ENCODE measurements at places on chromosomes 4 and X.

DNA sequence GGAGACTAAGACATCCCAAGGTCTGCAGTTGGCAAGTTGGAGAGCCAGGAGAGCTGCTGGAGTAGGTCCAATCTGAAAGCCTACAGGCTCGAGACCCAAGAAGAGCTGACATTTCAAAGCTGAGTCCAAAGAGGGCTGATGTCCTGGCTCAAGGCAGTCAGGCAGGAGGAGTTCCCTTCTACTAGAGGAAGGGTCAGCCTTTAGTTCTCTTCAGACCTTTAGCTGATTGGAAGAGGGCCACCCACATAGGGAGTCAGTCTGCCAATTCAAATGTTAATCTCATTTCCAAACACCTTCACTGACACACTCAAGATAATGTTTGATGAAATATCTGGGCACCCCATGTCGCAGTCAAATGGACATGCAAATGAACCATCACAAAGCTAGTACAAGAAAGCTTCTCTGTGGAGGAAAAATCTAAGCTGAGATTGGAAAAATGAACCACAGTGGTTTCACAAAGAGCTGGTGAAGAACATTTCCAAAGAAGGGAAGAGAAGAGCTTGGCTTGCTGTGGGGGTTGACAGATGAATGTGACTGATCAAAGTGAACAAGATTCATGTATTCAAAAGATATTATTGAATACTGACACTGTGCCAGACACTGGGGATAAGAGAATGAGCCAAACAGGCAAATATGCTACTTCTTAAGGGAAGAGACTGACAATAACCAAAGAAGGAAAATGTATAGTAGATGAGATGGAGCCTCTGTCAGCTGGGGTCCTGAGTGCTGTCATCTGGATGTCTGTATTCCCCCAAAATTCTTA is 61.2 kb downstream of the STK32B start:
- no peak for DNase-seq

GRCh38 chr4:97577004-97577403 is 566.3 kb downstream of the STPG2 start:
- DNase-seq = no peak

GRCh38 chr4:8840006-8840793 is 31.4 kb downstream of the HMX1 start:
- DNase-seq = no peak

- no peak for DNase-seq
These were observed 26.3 kb downstream of the FGFBP1 start for GRCh38 chr4:15912236-15912635.

- DNase-seq = no peak
These were observed 56.9 kb downstream of the GABRB1 start for GRCh38 chr4:47088298-47088697.

- DNase-seq = no peak
These were observed 47.2 kb downstream of the GBA3 start for GRCh38 chr4:22739968-22740367.

DNA sequence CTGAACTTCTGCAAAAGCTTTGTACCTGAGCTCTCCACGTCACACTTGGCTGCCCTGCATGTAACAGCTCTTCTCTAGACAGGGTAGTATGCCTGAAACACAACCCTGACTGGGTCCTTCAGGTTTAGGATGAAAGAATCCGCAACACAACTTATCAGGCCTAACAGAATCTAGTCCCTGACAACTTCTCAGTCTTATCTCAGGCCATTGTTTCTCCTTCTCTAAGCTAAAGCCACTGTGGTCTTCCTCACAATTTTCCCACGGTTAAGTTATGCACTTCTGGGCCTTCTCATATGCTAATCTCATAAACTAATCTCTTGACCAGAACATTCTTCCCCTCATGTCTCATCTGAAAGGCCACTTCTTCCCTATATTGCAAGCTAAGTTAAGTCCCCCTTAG is 10.8 kb upstream of the TMPRSS11B start:
- no peak for DNase-seq

DNA sequence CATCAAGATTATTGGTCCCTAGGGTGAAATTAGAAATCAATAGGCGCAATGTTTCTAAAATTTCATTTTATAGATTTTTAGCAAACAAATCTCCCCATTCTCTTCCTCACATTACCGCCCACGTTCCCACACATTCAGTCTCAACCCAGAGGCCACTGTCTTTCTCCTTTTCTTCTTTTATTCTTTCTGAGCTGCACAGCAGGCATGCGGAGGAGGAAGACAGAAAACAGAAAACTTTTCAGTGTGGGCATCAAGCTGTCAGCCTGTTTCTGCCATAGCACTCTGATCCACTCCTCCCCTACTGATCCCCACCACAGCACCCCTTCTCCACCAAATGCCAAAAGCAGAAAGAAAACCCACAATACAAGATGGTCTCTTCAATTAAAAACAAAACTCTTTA is 94.8 kb upstream of the ADAMTS3 start:
- no peak for DNase-seq

- peak; percentile 64 for DNase-seq
These were observed 32.4 kb downstream of the CASP3 start for GRCh38 chr4:184616633-184617551.

DNA sequence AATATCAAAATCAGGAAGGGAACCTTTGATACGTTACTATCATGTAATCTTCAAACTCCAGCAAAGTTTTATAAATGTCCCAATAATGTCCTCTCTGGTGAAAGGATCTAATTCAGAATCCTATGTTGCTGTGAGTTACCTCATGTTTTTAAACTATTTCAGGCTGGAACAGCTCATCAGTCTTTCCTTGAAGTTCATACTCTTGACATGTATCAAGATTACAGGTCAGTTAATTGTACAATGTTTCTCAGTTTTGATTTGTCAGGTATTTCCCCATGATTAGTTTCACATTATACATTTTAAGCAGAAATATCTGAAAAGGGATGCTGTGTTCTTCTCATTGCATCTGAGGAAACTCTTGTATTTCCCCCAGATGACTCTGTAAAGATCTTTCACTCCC is 136.5 kb upstream of the HS3ST1 start:
- peak; percentile 37 for DNase-seq

DNA sequence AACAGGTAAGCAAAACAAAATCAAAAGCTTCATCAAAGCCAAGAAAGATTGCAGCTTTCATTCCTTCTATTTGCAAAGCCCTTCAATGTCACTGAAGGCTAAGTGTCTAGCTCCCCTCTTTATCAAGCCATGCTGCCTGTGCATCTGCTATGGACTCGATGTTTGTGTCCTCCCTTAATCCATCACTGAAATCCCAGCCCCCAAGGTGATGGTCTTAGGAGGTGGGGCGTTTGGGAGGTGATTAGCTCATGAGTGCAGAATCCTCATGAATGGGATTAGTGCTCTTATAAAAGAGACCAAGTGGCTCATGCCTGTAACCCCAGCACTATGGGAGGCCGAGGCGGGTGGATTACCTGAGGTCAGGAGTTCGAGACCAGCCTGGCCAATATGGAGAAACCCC is 6.9 kb upstream of the TRIM2 start:
- no peak for DNase-seq

DNA sequence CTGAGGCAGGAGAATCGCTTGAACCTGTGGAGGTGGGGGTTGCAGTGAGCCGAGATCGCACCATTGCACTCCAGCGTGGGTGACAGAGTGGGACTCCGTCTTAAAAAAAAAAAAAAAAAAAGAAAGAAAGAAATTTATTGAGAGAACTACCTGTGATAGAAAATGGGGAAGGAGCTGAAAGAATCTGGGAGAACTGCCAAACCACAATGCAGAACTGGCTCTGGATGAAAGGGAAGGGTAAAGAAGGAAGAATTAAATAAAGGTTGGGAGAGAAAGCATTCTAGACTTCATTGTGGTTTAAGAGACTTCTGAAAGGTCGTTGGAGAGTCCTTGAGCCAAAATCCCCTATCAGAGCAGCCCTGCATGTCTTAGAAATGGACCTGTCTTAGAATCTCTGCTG is 567.9 kb upstream of the HTR2C start:
- no peak for DNase-seq

GRCh38 chr4:20883231-20883630 is 183.0 kb downstream of the PACRGL start:
- DNase-seq = no peak

GRCh38 chr4:86870442-86871069 is 21.4 kb upstream of the SLC10A6 start:
- no peak for DNase-seq

GRCh38 chrX:12804655-12805054 is 13.4 kb downstream of the PRPS2 start:
- no peak for DNase-seq

DNA sequence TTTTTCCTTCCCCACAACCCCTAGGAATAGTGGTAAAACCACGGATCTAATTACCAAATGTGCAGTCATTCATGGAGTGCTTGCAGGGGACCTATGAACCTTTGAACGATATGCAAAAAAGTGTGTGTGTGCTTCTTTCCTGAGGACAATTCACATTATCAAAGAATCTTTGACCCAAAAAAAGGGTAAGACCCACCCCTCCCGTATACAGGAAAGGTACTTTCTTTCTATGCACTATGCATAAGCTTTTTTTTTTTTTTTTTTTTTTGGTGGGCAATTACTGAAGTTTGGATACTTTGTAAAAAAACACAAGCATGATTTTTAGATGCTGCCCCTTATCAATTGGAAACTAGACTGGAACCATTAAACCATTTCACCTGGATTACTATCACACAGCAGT is 31.4 kb downstream of the SPRY1 start:
- DNase-seq = no peak

DNA sequence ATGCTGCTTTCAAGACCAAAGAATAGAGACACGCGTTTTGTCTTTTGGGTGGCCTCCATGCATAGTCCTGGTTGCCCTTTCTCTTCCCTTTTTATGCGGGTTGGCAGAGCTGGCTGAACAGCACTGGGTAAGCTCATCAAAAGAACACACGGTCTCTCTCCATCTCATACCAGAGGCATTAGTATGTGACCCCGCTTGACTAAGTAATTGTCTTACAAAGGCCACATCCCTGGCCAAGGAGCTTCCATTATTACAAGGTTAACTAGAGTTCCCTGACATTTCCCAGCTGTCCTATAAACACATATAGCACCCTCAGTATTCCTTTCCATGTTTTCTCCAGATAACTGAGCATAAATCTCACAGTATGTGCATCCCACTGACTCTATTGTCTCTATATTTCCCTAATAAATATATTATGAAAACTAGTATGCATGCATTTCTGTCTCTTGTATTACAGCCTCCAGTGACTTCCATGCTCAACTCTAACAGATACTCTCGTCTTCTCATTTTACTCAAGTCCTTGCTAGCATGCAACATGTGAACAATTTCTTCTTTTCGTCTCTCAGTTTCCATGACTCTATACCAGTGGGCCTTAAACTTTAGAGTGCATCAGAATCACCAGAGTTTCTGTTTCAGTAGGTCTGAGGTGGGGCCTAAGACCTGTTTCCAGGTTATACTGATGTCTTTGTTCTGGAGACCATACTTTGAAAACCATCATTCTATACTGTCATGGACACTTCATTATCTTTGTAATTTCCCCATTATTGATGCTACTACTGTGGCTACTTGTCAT is 247.7 kb upstream of the ARSJ start:
- no peak for DNase-seq

DNA sequence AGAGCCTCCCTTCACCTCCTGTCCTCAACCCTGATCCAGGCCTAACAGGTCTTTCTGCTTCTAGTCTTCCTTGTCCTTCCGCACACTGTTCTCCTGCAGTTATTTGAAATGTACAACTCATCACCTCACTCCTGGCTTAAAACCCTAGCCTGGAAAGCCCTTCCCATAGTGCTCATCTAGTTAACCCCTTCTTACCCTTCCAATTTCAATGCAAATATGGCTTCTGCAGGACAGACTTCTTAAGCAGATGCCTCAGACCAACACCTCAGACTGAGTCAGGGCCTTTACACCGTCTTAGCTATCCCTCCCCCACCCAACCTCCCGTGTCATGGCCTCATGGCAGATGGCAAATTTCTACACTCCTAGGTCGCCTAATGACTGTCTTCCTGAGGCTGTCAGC is 130.4 kb downstream of the BCOR start:
- no peak for DNase-seq

DNA sequence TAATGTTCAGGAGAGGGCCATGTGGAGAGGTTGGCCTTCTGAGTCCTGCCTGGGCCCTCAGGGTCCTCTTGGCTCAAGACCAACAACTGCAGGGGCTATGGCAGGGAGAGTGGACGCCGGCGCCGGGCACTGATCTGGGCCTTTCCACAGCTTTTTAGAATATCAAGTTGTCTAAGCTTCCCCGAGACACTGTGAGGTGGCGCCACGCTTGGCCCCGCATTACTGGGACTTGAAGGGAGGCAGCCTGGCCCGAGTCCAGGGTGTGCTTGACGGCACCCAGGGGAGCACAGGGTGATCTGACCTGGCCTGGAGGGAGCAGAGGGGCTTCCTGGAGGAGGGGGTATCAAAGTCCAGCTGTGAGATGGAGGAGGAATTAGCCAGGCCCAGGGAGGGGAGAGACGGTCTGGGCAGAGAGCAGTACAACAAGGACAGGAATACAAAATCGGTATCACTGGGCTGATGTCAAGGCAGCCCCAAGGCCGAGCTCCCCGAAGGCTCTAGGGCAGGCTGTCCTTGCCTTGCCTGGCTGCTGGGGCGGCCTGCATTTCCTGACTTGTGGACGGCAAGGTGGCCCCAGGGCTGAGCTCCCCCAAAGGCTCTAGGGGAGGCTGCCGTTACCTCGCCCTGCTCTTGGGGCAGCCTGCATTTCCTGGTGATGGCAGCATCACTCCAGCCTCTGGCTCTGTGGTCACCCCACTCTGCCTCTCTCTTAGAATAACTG is 28.1 kb downstream of the ABLIM2 start:
- no peak for DNase-seq

DNA sequence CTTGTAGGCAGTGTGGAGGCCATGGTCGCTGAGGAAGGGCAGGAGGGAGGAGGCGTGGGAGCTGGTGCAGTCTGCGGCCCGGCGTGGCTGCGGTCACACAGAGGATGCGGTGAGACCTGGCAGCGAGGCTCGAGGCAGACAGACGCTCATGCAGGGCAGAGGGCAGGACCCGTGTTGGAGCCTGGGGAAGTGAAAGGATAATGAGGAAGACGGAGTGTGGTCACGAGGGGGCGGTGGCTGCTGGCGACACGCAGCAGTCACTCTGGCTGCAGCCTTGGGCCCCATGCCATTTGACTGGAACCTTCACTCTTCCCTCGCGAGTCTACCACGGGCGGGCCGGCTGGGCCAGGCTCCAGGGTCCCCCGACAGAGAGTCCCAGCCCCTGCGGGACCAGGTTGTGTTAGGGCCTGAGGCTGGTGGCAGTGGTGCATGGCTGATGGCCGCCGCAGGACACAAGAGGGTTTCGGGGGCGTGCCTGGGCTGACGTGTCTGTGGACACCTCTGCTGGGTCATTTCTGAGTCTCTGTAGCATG is 68.8 kb upstream of the HGFAC start:
- no peak for DNase-seq

DNA sequence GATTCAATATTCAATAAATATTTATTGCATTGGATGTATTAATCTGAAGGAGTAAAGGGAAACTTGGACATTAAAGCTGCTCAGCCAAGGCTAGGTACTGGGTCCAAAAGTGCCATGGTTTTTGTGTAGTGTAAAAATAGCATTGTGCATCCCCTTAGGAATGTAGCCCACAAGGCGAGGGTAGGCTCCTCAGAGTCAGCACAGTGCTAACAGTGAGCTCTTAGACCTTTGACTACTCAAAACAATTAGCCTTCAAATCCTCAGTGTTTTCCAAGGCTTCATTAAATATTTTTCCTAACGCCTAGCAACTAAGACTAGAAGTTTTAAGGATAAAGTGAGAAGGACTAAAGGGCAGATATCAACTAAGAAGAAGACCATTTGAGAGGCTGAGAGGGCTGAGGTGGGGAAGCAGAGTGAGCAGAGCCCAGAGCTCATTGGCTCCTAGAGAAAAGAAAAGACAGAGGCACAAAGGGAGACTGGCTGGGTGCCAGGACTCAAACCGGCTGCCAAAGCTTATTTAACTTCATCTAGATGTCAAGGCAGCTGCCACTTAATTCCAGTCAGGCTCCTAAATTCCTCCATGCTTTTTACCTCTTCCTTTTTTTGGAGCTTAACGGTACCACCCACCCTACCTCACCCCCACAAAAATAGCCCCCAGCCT is 17.0 kb downstream of the PRKG2 start:
- no peak for DNase-seq
